Left lobe of liver (tissue), 2 donors: ENCODE measurements at places on chromosomes 6 and 20.

DNA sequence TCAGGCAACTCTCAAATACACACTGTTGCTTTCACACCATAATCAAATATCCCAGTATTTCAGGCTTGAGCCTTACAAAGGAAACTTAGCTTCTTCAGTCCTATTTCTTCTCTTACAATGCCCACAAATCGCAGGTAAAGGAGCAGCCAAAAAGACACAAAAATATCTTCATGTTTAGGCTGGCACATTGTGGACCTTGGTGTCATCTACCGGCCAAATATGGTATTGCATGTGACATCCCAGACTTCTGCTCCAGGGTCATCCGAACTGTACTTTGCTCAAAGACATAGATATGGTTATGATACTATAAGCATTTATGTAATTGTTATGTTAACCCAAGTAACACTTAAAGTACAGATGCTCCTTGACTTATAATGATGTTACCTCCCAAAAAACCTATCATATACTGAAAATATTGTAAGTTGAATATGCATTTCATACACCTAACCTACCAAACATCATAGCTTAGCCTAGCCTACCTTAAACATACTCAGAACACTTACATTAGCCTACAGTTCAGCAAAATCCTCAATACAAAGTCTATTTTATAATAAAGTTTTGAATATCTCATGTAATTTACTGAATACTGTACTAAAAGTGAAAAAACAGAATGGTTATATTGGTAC, 4.6 kb downstream of the OR2H2 start:
- no peak for DNase-seq

DNA sequence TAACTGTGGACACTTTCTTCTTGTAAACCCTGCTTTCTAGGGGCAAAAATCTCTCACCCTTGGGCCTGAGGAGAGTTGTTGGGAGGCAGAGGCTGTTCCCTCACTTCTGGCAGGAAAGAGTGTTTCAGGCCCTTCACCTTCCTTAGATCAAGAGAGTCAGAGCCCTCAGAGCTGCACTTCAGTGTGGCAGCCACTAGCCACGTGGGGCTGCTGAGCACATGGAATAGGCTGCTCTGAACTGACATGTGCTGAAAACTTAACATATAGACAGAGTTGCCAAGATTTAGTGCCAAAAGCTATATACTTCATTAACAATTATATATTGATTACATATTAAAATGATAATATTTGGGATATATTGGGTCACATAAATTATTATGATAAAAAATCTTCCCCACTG, 4.4 kb upstream of the LMBRD1 start:
- no peak for DNase-seq

DNA sequence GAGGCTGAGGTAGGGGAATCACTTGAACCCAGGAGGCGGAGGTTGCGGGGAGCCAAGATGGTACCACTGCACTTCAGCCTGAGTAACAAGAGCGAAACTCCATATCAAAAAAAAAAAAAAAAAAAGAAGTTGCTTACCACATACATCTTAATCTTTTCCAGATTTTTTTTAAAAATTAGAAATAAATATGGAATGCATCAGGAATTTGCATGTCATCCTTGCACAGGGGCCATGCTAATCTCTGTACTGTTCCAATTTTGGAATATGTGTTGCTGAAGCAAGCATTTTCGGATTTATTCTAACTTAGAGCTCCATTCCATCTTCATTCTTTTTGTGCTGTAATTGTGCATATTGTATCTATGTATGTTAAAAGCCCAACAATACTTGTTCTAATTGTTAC, 62.5 kb downstream of the TRPC4AP start:
- DNase-seq = no peak

DNA sequence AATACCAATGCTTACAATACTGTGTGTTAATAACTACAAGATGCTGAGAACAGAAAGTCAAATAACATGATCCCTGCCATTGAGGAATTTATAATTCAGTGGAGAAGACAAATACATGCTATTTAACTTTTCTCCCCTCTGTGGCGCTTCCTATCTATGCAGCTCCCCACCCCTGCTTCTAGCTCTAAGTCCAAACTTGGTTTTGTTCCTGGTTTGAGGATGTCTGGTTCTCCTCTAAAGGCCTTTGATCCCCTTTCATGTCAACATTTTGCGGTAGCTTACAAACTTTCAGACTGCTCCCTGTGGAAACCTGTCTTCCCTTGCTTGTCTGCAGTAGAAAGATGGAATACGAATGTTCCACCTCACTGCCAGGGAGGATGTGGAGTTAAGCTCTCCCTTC, 18.4 kb upstream of the REPS1 start:
- DNase-seq = no peak

GRCh38 chr6:56204134-56204533, 43.2 kb downstream of the COL21A1 start:
- DNase-seq = no peak

GRCh38 chr20:18715564-18715963, 98.0 kb upstream of the SCP2D1 start:
- no peak for DNase-seq

DNA sequence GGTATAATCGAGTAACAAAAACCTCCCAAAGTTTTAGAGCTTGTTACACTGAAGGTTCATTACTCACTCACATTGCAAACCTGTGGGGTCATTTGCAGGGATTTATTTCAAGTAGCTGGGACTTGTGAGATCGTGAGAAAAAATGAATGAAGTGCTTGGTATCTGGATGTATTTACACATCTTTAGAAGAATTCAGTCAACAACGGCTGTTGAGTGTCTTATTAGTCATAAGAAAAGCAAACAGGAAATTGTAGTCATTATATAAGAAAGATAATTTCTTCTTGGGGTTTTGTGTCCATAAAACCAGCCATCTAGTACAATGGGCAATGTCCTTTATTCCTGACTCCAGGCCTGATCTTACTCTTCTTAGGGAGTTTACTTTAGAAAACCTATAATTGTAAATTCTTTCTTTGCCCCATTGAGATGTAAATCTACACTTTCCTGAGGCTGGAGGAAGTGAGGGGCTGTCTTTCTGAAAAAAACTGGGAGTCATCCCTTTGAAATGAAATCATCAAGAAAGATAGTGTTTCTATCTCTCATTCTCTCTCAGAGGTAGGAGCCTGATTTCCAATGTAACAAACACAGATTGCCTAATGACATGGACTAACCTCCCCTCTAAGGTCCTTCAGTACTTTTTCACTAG, 202.5 kb upstream of the ASCC3 start:
- no peak for DNase-seq

DNA sequence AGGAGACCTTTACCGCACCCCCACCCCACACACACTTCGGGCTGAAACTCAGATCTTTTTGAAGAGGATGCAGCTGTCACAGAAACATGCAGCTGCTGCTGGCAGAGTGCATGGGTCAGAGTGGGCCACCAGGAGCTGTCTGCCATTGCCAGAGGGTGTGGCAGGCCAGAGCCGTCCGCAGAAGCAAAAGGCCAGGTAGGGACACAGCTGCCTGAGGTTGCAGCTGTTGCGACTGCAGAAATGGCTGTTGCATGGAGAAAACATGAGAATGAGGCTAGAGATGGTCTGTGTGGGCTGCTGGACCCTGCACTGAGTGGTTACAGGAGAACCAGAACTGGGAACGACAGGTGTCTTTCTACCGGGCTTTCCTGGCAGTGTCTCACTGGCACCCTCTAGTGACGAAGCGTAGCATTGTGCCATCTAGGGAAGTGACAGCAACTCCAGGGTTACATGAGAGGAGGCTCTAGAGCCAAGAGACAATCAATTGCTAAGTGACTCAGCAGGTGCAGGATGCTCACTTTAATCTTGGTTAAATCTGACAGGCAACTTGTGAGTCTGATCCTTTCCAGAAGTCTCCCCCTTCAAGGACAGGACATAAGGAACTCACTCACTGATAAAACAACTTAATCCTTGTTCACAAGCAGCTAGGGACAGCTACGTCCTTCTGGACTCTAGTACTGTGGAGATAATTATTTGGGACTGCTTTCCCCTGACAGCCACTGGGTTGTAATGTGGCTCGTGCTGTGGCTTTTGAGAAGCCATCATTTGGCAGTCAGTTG, 29.1 kb upstream of the SERPINB9 start:
- DNase-seq = peak; percentile 86

GRCh38 chr20:53040693-53041589, 68.8 kb downstream of the TSHZ2 start:
- no peak for DNase-seq

GRCh38 chr20:38211200-38212097, 46.4 kb upstream of the TGM2 start:
- no peak for DNase-seq
